Smooth muscle cell of the pulmonary artery (primary cell): ENCODE measurements at places on chromosomes 4 and X. TPM values are rescaled to one million over a fixed set of nuclear protein-coding genes. Genes with fewer than 3 reads are reported as not detected.

GAGE12D gene
- total RNA-seq = not detected in 2 replicates

FAM47E gene
- 0.59 and 1.2 TPM in 2 replicates for total RNA-seq

PCDH11X gene
- total RNA-seq = under 0.01 TPM in 1 of 2 replicates, not detected in the other

TSPAN7 gene
- 0.26 and 0.39 TPM in 2 replicates for total RNA-seq

BDH2 gene
- 37.1 and 41.1 TPM in 2 replicates for total RNA-seq

VCX3A gene
- total RNA-seq = not detected in 2 replicates

PTPN13 gene
- 31.5 and 48.9 TPM in 2 replicates for total RNA-seq

SLC2A9 gene
- 2.4 and 3.8 TPM in 2 replicates for total RNA-seq

HAUS7 gene
- total RNA-seq = 13.8 and 25.0 TPM in 2 replicates

MYOZ2 gene
- total RNA-seq = 1.4 and 4.4 TPM in 2 replicates

SPANXA1 gene
- not detected in 2 replicates for total RNA-seq

NPY1R gene
- 5.5 and 33.2 TPM in 2 replicates for total RNA-seq

MAPK10 gene
- total RNA-seq = 8.8 and 19.0 TPM in 2 replicates

SLC9B2 gene
- 19.2 and 27.4 TPM in 2 replicates for total RNA-seq

SPANXC gene
- not detected in 2 replicates for total RNA-seq

POU4F2 gene
- total RNA-seq = not detected in 2 replicates

GLOD5 gene
- total RNA-seq = not detected in 2 replicates

REPS2 gene
- total RNA-seq = 0.66 and 0.72 TPM in 2 replicates

EDNRA gene
- 9.3 and 17.1 TPM in 2 replicates for total RNA-seq

ACOT9 gene
- total RNA-seq = 39.7 and 40.5 TPM in 2 replicates

HSPA4L gene
- 11.3 and 17.0 TPM in 2 replicates for total RNA-seq

MAGEA12 gene
- not detected in 2 replicates for total RNA-seq

PCDH7 gene
- 61.1 and 257 TPM in 2 replicates for total RNA-seq

DKK2 gene
- 0.23 TPM in 1 of 2 replicates, not detected in the other for total RNA-seq

SPIN2A gene
- total RNA-seq = 0.53 and 0.85 TPM in 2 replicates

ALB gene
- not detected in 2 replicates for total RNA-seq

TLR3 gene
- 3.1 and 8.1 TPM in 2 replicates for total RNA-seq

CT45A10 gene
- not detected in 2 replicates for total RNA-seq

MORC4 gene
- total RNA-seq = 38.1 and 42.1 TPM in 2 replicates

SGMS2 gene
- total RNA-seq = 174 and 197 TPM in 2 replicates

MAGEA4 gene
- not detected in 2 replicates for total RNA-seq

PAGE2B gene
- total RNA-seq = not detected in 2 replicates

MAGEA6 gene
- total RNA-seq = not detected in 2 replicates

PNMA3 gene
- total RNA-seq = 0.13 and 0.17 TPM in 2 replicates

GPR143 gene
- not detected in 2 replicates for total RNA-seq

HSFX2 gene
- total RNA-seq = 0.72 TPM in 1 of 2 replicates, not detected in the other

OPN1MW3 gene
- not detected in 2 replicates for total RNA-seq

ITGB1BP2 gene
- 3.4 and 3.7 TPM in 2 replicates for total RNA-seq

COX7B2 gene
- total RNA-seq = not detected in 2 replicates

HMX1 gene
- not detected in 2 replicates for total RNA-seq
